ENCODE measurements at places on chromosomes 7 and 10.

DNA sequence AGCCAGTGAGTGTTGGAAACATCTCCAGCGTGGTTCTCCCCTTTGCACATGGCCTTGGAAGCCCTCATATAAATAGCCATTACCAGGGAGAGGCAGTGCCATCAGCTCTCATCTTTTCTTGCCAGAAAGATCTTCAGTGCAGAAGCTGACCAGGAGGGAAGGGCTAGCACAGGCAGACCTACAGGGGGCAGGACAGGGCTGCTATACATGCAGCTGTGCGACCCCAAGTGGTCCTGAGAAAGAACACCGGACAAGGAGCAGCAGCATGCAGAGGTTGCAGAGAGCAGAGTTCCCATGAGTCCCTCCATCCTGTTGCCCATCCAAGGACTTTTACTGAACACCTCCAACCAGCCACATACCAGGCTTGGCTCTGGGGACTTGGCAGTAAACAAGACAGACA lies 17.1 kb downstream of the GRID1 start:
- DNase-seq = no peak

DNA sequence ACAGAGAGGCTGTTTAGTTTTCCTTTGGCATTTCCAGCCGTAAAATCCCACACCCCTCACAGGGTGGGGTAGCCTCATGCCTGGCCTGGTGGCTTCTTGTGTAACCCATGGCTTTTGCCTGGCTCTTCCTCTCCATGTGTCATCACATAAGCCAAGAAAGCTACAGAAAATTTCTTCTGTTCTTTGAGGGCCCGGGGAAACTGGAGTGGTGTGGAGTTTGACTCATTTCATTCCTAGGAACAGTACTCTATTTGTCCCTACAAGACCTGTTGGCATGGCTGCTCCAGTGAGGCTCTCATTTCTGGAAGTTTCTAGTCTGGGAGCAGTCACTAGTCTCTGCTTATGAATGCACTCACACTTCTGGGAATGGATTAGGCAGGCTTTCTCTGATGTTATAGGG lies 523.9 kb downstream of the SUGCT start:
- DNase-seq = no peak

DNA sequence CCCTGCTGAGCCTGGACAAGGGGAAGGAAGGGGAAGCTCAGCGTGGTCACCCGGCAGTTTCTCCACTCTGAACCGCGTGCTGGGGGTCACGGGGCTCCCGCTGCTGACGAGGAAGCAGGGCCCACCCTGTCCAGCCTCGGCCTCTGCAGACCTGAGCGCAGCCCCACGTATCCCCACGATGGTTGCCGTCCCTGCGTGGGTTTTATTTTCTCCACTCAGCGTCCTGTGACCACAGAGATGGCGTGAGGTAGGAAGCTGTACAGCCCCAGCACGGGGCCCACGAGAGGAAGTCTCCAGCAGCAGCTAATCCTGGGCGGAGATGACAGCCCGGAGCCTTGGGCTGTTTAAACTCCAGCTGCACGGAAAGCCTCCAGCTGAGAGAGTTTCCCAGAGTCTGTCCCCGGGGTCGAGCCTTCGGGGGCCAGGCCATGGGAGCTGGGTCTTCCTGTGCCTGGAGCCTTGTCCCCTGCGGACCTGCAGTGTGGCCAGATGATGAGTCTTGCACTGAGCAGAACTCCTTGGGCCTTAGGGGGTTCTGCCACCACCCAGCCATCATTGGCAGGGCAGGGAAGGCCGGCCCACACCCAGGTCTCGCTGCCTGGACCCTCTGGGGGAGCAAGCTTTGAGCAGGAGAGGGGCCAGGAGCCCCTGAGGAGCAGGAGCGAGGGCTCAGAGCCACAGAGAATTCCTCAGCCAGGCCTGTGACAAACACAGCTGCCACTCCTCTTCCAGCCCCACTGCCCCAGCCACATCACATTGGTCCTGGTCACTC lies 72.8 kb upstream of the FAM20C start:
- DNase-seq = no peak

GRCh38 chr7:150487625-150488024 lies 27.0 kb upstream of the GIMAP7 start:
- no peak for DNase-seq

GRCh38 chr7:66427956-66428355 lies 200.7 kb upstream of the KCTD7 start:
- DNase-seq = no peak

GRCh38 chr7:37201003-37201875 lies 247.4 kb downstream of the ELMO1 start:
- DNase-seq = peak; percentile 10

- no peak for DNase-seq
Observed at GRCh38 chr10:19332304-19332703, 283.7 kb downstream of the MALRD1 start.

- no peak for DNase-seq
Observed at GRCh38 chr7:27873981-27874957, 134.3 kb downstream of the TAX1BP1 start.

DNA sequence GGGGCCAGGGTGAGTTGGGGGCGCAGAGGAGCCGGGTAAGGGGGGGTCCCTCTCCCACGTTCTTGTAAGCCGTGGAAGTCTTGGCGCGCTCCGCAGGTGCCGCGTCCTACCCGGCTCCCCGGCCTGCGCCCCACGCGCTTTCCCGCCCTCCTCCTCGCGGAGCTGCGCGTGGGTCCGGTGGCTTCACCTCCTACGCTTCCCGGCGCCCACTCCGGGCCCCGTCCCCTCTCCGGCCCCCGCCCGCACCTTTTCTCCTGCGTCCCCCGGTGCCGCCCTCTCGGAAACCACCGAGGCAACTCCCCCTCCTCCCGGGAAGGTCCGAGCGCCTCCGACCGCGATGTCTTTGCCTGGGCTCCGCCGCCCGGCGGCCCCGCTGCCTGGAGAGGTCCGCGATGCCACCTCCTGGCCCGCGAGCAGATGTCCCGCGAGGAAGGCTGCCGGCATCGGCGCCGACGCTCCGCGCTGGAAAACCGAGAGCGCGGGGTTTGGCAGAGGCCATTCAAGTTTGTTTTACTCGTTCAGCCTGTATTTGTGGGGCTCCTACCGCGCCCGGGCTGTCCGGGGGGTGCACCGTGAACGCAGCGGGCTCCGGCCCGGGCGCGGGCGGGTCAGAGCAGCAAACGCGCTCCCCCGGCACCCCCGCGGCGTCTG lies 2.4 kb upstream of the NKX6-2 start:
- no peak for DNase-seq

DNA sequence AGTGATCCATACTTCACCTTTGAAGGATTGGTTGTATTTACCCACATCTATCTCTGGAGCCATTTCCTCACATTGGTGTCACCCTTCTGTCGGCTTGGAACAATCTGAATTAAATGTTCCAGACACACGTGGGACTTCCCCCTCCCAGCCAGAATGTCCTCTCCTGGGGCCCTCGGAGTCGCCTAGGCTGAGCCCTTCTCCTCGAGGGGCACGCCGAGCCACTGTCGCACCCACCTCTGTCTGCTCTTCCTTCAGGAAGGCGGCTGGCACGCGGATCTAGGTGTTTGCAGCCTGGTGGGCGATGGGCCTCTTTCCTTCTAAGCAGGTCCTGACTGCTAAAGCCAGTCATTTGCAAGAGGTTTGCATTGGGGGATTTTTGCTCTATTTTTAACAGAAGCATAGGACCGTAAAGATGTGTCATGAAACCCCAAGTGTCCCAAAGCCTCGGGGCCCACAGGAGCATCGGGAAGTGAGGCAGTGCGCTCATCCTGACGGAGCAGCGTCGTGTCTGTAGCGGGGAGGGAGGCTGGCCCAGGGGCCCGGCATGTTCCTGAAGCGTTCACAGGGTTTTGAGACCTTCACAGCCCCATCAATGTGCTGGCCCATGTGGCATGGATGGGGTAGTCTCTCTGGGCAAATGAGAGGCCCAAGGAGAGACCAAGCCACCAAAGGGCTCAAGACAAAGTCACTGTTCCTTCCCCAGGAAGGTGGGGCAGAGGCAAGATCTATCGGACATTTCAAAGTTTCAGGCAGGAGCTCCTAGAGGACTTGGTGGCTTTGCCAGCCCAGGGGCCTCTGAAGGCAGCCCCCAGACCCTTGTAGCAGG lies 86.7 kb downstream of the RGS10 start:
- DNase-seq = no peak

DNA sequence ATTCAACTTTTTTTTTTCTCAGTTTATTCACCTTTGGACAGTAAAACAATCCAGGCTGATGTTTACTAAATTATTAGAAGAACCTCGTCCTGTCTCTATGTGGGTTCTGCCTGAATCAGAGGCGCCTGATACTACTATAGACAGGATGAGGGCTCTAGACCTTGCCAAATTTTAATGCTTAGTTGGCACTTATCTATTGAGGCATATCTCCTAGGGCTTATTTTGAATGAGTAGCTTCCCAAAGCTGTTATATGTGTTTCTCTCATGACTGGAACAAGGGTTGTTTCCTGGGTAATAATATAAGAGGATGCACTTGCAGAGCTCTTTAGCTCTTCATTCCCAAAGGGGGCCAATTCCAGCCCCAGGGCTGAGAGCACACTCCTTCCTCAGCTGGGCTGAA lies 23.6 kb downstream of the HECW1 start:
- DNase-seq = no peak

GRCh38 chr10:65940105-65940504 lies 985.7 kb upstream of the LRRTM3 start:
- no peak for DNase-seq

- no peak for DNase-seq
Observed at GRCh38 chr10:128062881-128063563, 63.2 kb downstream of the MKI67 start.

- DNase-seq = no peak
Observed at GRCh38 chr7:90980545-90980944, 283.7 kb upstream of the FZD1 start.

GRCh38 chr10:7563770-7564169 lies 103.0 kb downstream of the ITIH5 start:
- DNase-seq = no peak

GRCh38 chr10:111872591-111872990 lies 311.0 kb downstream of the GPAM start:
- DNase-seq = no peak

DNA sequence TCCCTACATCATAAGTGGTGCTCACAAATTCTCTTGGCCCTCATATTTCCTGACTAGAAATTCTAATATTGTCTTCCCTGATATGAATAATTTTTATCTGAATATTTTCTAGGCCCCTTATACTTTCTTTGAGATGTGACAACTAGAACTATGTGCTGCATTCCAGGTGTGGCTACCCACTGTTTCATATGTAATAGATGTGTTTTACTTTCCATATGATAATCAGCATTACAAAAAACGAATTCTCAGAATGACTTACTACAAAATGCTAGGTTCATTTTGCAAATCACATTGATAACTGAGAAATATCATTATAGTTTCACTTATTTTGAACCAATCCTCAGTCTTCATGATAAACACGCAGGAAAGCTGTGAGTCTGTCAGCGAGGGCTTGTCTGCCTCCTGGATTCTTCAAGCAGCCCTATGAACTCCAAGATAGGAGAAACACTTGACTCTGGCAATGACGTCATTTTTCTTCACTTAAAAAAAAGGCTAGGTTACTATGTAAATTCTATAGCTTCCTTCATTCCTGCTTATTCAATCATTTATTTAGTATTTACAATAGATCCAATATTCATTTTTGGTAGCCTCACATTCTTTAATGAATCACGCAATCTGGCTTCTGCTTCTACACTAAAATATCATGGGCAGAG lies 4.6 kb downstream of the WEE2 start:
- DNase-seq = no peak

DNA sequence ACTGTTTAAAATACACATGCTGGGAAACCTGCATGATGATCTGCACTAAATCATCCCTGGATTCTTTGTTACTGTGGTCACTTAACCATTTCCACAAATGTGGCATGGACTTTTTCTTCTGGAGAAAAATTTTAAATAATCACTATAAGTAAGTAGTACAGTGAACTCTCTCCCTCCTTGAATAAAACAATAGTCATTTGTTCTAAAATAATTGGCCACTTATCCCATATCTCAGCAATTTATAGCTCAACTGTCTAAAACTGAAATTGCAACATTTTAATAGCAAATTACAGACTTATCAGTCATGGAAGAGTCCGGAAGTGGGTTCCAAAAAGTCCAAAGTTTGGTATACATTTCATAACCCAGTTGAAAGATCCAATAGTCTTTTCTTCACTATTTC lies 90.9 kb downstream of the MTERF1 start:
- no peak for DNase-seq

- no peak for DNase-seq
Observed at GRCh38 chr7:80883154-80884025, 35.5 kb downstream of the SEMA3C start.

GRCh38 chr10:76150876-76151288 lies 719.5 kb downstream of the LRMDA start:
- no peak for DNase-seq

DNA sequence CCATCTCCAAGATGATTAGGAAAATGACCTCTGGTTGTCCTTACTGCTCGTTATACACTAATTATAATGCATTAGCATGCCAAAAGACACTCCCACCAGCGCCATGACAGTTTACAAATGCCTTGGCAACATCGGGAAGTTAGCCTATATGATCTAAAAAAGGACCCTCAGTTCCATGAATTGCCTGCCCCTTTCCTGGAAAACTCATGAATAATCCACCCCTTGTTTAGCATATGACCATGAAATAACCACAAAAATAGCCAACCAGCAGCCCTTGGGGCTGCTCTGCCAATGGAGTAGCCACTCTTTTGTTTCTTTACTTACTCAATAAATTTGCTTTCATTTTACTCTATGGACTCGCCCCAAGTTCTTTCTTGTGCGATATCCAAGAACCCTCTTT lies 41.6 kb upstream of the KCNMA1 start:
- DNase-seq = no peak

DNA sequence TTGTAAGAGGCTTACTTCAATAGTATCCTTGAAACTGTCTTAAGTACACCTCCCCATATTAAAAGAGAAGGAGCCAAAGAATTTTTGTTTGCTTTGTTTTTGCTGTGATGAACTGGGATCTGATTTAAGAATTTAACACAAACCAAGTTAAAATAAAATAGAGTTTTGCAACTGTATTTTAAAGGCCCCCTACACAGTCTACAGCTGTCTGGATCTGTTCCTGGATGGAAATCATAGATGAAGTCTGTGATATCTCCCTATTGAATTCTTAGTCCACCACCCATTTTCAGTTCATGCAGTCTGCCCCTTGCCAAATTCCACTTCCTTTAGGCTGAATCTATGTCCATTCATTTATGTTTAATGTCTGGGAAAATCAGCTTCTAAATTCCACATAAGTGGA lies 169.8 kb upstream of the MEOX2 start:
- no peak for DNase-seq

All from stimulated activated CD8-positive, alpha-beta memory T cell treated with anti-CD3 and anti-CD28 coated beads, Interleukin-4, amount 100 ng/mL, for 4 hours (primary cell).